EL (cell line): ENCODE measurements at places on chromosomes 4 and X.

DNA sequence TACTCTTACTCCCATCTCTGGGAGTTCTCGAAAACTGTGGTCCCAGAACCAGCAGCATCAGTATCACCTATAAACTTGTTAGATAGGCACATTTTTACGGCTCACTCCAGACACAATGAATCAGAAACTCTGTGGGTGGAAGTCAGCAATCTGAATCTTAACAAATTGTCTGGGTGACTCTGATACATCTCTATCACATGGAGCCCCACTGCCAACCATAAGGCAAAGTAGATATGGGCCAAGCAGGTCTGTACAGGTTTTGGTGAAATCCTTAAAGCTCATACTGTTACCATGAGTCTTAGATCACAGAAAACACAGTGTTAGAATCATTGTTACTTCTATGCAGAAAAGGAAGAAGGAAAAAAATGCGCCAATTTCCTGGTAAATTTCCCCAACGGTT lies 122.5 kb upstream of the HCCS start:
- no peak for DNase-seq

DNA sequence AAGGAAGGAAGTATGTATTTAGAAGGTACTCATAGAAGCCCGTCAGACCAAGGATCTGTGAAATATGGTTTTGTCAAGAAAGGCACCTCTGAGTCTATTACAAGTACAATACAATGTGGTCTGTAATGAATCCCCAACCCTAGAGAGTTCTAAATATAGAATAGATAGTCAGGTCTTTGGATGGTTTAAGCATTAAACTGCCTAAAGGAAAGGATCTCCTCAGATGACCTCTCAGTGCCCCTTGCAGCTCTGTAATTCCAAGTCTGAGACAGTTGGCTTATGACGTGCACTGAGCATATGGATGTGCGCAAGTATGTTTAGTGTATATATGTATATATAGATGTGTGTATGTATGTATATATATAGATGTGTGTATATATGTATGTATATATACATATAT lies 62.0 kb downstream of the CCSER1 start:
- DNase-seq = no peak

- DNase-seq = no peak
Observed at GRCh38 chr4:16117164-16117563, 33.3 kb upstream of the PROM1 start.

GRCh38 chr4:90209922-90210321 lies 82.7 kb downstream of the CCSER1 start:
- DNase-seq = no peak
